Anterior cingulate cortex (tissue), 58 donors: ENCODE measurements at places on chromosomes 2 and 18.
A peak's percentile ranks its signal among the peaks of the same experiment; 100 is the strongest.

DNA sequence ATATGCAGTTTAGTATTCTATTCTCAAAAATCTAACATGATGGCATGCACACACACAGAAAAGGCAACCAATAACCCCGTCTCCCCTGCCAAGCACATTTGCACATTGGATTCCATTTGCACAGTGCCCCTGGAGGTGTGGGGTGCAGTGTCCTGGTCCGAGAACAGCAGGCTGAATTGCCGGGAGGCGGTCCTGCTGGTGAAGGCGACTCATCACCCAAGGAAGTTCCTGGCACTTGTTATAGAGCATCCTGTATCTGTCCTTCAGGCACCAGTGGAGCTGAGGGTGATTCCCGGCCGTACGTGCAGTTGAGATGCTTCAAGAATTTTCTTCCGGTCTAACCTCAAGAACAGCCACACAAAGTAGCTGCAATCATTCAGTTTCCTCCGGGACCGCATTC, 73.0 kb upstream of the RAB12 start:
- DNase-seq = no peak

GRCh38 chr2:68505603-68506159, 38.3 kb downstream of the APLF start:
- DNase-seq = no peak

- no peak for DNase-seq
Measured at GRCh38 chr2:47631792-47632398, 151.1 kb upstream of the MSH6 start.

DNA sequence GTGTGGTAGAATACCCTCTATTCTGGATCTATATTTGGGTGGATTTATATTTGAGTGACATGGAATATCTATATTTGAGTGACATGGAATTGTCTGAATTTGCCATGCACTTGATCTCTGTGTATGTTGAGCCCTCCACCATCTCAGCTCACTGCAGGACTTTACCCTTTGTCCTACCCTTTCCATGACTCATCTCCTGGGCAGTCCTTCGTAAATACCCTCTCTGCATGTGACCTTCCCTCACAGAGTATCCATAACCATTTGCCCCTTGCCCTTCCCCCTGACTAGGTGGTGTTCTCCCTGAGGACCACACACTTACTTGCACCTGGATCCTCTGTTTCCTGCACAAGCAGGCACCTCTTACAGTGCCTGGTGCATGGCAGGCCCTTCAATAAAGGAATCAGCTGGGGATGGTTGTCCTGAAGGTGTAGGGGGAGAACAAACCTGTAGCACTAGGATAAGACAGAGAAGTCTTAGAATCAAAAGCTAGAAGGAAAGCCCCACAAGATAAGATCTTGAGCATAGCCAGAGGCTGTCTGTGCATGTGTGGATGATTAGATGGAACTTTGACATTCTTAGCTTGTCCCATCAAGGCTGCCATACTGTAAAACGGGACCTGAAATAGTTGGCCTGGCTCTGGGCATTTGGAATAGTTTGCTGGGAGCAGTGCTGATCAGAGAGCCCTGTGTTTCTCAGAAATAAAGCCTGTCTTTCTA, 230.4 kb downstream of the FHOD3 start:
- DNase-seq = no peak

GRCh38 chr2:232551776-232552175, 1.3 kb downstream of the EIF4E2 start:
- no peak for DNase-seq

- DNase-seq = no peak
Measured at GRCh38 chr2:106053116-106053515, 141.0 kb downstream of the UXS1 start.

- no peak for DNase-seq
Measured at GRCh38 chr18:12283256-12283655, 24.8 kb upstream of the TUBB6 start.

GRCh38 chr2:5942204-5942603, 250.0 kb downstream of the SOX11 start:
- no peak for DNase-seq

DNA sequence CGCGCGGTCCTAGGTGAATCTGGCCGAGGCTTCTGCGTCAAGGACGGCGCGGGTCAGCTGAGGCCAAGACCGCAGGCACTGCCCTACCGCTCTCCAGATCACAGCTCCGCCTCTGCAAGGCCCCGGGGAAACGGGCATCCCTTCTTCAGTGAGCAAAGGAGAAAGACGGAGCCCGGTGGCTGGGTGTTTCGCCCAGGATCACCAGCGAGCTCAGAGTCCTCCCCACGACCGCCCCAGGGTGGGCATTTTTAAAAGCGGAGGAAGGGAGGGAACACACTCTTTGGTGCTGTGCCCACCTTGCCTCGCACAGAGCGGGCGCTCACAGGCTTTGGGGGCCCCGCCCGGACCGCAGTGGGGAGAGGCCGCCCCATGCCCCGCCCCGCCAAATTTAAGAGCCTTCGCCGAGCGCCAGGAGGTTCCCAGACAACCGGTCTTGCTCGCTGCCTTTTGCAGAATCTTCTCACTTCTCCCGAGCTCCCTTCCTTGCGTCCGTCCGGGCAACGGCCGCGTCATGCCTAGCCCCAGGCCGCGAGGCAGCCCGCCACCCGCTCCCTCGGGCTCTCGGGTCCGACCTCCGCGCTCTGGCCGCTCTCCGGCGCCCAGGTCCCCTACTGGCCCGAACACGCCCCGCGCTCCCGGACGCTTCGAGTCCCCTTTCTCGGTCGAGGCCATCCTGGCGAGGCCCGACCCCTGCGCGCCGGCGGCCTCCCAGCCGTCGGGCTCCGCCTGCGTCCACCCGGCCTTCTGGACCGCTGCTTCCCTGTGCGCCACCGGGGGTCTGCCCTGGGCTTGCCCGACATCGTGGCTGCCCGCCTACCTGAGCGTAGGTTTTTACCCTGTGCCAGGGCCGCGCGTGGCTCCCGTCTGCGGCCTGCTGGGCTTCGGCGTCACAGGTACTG, at the start of gene NOTO:
Gene NOTO, plus strand, starts transcription at position 419 of the 899 bp plus-strand sequence. Its CDS starts 93 bp downstream, at position 512.
- DNase-seq = no peak

GRCh38 chr2:205495819-205496218, 186.5 kb upstream of the NRP2 start:
- no peak for DNase-seq

- DNase-seq = no peak
Measured at GRCh38 chr18:43774497-43774896, 497.2 kb upstream of the SYT4 start.

GRCh38 chr2:124437811-124438210, 412.7 kb downstream of the CNTNAP5 start:
- no peak for DNase-seq

DNA sequence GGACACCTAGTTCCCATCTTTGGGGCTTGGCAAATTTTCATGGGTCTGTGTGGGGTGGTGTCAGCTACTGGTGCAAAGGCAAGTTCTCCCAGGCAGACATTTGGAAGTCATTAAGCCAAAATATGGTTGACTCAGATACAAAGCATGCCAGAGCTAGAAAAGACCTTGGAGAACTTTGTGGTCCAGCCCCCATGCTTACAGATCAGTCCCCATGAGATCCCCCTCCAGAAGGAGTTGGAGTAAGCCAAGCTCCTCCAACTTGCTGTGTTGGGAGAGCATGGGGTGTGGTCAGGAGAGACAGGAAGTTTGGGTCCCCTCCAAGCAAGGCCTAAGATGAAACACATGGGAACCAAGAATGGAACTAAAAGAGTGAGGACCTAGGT, 224.5 kb downstream of the CYP26B1 start:
- no peak for DNase-seq

- DNase-seq = no peak
Measured at GRCh38 chr18:22387787-22388186, 29.9 kb downstream of the CTAGE1 start.

DNA sequence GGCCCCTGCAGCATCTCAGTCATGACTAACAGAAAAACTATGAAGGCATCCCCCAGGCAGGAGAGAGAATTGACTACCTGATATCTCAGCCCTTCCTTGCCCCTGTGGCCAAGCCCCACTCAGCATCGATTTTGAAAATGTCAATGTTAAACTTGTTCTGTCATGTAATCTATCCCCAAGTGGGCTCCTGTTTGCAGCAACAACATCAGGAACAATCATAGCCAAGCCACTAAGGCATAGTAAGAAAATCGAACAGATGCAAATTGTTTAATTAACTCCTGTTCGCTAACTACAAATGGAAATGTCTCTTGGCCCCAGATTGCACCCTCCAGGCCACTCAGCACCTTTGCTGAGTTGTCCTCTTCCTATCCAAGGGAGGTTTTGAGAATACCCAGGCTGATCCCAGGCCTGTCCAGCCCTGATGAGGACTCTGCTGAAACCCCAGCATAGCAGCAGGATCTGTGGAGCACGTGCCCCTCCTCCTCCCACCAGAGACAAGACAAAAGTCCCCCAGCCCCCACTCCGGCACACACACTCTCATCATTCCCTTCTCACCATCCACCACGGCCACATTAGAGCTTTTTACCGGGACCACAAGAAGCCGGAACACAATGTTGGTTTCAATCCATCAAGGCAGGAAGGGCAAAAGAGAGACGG, 150.1 kb downstream of the TNS1 start:
- DNase-seq = no peak

DNA sequence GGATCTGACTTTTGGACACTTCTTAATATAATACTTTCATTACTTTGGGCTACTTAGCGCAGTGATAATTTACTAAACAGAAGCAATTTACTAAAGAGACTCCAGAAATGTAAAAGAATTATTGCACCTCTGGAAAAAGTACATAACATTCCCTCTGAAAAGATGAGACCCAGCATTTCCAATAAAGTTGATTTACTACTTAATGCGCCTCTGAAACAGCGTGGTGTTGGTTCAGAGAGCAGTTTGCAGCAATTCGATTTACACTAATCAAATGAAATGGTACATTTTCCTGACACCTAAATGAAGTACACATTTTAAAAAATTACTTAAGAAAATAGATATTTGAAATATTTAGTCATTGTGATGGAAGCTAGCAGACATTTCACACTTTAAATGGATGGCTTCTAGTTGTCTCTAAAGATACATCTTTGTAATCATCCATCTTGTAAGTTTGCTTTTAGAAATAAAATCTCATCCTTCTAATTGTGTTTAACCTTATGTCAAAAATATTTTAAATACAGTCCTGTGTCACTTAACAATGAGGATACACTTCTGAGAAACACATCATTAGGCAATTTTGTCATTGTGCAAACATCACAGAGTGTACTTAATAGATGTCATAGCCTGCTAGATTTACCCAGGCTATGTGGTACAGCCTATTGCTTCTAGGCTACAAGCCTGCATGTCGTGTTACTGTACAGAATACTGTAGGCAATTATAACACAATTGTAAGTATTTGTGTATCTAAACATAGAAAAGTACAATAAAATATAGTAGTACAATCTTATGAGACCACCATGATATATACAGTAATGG, 284.6 kb upstream of the UBE2E3 start:
- no peak for DNase-seq

DNA sequence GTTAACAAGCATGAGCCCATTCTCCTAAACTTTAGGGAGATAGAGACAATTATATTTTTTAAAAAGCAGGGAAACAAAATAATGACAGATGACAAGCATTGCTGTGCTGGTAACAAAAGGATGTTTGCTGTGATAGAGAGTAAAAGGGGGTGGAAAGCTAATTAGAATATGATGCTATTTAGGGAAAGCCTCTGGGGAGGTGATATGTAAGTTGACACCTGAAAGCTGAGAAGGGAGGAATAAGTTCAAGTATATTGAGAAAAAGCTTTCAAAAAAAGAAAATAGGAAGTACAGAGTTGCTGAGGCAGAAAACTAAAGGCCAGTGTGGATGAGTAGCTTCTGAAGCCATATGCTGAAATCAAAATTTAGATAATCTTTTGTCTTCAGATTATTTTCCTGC, 565.2 kb upstream of the NRXN1 start:
- DNase-seq = no peak

GRCh38 chr18:51754566-51754965, 557.1 kb upstream of the MEX3C start:
- no peak for DNase-seq

DNA sequence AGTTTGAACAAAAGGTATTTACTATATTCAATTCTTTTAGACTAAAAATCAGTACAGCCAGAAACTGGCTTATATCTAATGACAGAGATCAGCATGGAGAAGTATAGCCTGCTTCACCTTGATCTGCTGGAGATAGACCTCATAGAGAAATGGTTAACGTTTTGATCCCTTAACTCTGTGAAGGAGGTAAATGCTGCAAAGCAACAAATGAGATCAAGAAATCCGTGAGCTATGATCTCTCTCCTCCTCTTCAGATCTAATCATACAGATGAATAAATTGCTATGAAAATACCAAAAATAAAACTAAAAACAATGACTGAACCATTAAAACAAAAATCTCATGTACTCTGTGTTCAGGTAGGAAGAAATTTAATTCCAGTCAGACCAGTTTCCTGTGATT, 42.8 kb downstream of the KLHL14 start:
- no peak for DNase-seq

DNA sequence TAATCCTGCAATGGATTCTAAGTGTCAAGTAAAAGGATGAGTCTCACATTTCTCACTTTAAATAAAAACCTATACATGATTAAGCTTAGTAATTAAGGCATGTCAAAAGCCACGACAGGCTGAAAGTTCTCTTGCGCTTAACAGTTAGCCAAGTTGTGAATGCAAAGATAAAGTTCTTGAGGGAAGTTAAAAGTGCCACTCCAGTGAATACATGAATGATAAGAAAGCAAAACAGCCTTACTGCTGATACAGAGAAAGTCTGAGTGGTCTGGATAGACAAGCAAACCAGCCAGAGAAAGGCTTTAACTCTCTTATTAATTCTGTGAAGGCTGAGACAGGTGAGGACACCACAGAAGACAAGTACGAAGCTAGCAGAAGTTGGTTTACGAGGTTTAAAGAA, 12.7 kb downstream of the THOC1 start:
- no peak for DNase-seq

DNA sequence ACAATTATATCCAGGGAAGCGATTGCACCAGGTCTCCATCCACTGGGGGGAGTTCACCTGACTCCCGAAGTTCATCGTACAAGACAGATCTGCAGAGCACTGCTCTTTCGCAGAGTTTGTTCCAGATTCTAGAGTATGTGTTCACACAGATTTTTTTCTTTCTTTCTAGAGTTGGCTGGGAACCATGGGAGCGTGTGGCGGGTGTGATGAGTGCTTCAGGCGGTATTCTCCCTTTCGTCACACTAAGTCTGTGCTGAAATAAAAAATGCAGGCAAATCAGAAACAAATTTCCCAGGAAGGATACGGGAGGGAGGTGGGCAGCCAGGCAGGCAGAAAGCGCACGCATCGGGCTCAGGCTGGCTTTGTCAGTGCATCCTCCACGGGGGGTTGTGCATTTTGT, 129.8 kb upstream of the SOX11 start:
- no peak for DNase-seq

GRCh38 chr2:216499641-216500218, 1.1 kb downstream of the RPL37A start:
- DNase-seq = no peak

DNA sequence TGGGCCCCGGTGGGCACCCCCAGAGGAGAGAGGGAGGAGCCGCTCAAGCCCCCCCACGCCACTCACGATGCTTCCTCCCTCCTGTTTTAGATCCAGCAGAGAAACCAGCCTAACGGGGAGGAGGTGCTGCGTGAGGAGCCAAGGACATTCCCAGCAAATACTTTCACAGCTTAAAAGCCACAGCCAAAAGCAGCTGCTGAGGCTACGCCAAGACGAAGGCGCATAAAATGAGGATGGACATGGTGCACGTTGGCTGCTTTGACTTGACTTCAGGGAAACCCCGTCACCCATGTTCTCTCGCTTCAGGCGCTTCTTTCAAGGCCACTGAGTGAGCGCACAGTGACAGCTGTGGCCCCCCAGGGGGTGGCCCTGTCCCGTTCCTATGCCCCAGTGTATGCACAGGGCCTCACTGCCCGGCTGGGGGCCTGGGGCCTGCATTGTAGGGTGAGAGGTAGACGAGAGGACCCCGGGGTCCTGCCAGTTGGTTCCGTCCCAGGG, 72.1 kb upstream of the PXDN start:
- DNase-seq = peak; percentile 37

- no peak for DNase-seq
Measured at GRCh38 chr2:109399066-109399465, 214.7 kb downstream of the SEPTIN10 start.
